ENCODE measurements at places on chromosomes 16 and 17. TPM values are rescaled to one million over a fixed set of nuclear protein-coding genes. Genes with fewer than 3 reads are reported as not detected.

The PIRT gene
- not detected for total RNA-seq

The ANKS4B gene
- not detected for total RNA-seq

The HOXB4 gene
- 0.48 TPM for total RNA-seq

The PPP1R27 gene
- 0.56 TPM for total RNA-seq

The COL1A1 gene
- 0.03 TPM for total RNA-seq

The OR1F1 gene
- 0.21 TPM for total RNA-seq

The MYOCD gene
- total RNA-seq = not detected

The LRRC75A gene
- total RNA-seq = 5.1 TPM

The CLEC19A gene
- not detected for total RNA-seq

The MEIOC gene
- total RNA-seq = 0.16 TPM

The IGFBP4 gene
- total RNA-seq = 25.0 TPM

The KRTAP4-5 gene
- total RNA-seq = not detected

The RNU2-1 gene
- total RNA-seq = not detected

The ATF7IP2 gene
- total RNA-seq = 0.98 TPM

All from SK-MEL-5 (cell line).